HCT116 (cell line): ENCODE measurements at places on chromosomes 1 and 21.

- H3K4me3 ChIP-seq, result no peak overlapping the region
- H3K27ac ChIP-seq, result no peak overlapping the region
- H3K4me1 ChIP-seq, result no peaks in the 10 kb centered on the region
Measured at GRCh38 chr21:40118527-40118926, 251.3 kb downstream of the PCP4 start.

GRCh38 chr1:161166669-161167548, 683 bp downstream of the PPOX start:
- H3K27ac ChIP-seq, result peak overlapping the region; percentile 65
- H3K27me3 ChIP-seq, result no peaks in the 10 kb centered on the region
- peaks cover 11% of the 10 kb centered on the region; the same call in 1 of the 2 replicates for H3K36me3 ChIP-seq
- no peak for DNase-seq

GRCh38 chr1:11272544-11272831, 510 bp upstream of the UBIAD1 start:
- no peak for DNase-seq
- peaks cover 19% of the 10 kb centered on the region for H3K4me1 ChIP-seq
- H3K36me3 ChIP-seq, result no peaks in the 10 kb centered on the region
- peak overlapping the region; percentile 51; the same call in 1 of the 2 replicates for H3K27ac ChIP-seq
- H3K4me3 ChIP-seq, result peak overlapping the region; percentile 25
- H3K27me3 ChIP-seq, result no peaks in the 10 kb centered on the region

- no peaks in the 10 kb centered on the region for H3K27me3 ChIP-seq
- no peak overlapping the region for H3K4me3 ChIP-seq
- H3K36me3 ChIP-seq, result no peaks in the 10 kb centered on the region
- H3K4me1 ChIP-seq, result peaks cover 6% of the 10 kb centered on the region; the same call in 1 of the 2 replicates
- DNase-seq, result peak; percentile 13
Measured at GRCh38 chr1:184888505-184888904, 85.8 kb downstream of the NIBAN1 start.

DNA sequence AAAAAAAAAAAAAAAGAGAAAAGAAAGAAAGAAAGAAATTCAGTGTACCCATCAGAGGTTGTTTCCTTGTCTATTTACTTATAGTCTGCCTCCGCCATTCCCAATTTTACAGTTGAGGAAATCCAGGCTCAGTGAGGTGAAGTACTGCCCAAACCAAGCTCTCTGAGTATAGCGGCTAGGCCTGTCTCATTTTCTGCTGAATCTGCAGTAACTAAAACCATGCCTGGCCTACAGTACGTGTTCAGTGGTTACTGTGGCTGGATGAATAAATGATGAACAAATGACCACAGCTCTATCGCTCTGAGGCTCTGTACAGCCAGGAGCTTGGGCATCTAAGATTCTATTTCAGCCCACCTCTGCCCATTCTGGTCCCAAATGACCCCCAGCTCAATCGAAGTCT, 24.3 kb downstream of the RAP1GAP start:
- H3K4me1 ChIP-seq, result peaks cover 23% of the 10 kb centered on the region
- DNase-seq, result no peak
- no peak overlapping the region for H3K27ac ChIP-seq
- H3K4me3 ChIP-seq, result no peak overlapping the region
- H3K36me3 ChIP-seq, result no peaks in the 10 kb centered on the region

- H3K27me3 ChIP-seq, result peaks cover 22% of the 10 kb centered on the region
- H3K36me3 ChIP-seq, result no peaks in the 10 kb centered on the region
Measured at GRCh38 chr1:153466908-153467307, 6.5 kb upstream of the S100A7 start.

GRCh38 chr21:15568516-15568915, 161.3 kb upstream of the USP25 start:
- no peaks in the 10 kb centered on the region for H3K27me3 ChIP-seq
- no peak overlapping the region for H3K27ac ChIP-seq
- H3K36me3 ChIP-seq, result no peaks in the 10 kb centered on the region
- DNase-seq, result no peak
- H3K4me1 ChIP-seq, result no peaks in the 10 kb centered on the region

DNA sequence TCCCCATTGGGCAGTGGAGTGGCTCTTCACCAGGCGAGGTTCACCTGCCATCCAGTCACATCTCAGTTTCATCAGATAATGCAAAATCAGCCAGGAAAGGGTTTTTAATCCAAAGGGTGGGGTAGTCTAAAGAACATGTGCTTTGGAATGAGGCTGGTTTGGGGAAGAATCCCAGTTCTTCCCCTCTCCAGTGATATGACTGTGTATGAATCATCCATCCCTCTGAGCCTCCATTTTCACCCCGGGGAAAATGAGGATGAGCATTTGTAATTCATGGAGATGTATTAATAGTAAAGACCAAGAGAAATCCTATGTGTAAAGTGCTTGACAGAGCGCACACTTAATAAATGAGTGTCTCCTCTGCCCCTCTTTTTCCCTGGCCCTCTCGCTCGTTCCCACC, 215.1 kb upstream of the FGGY start:
- no peaks in the 10 kb centered on the region for H3K27me3 ChIP-seq
- DNase-seq, result no peak
- H3K36me3 ChIP-seq, result no peaks in the 10 kb centered on the region

DNA sequence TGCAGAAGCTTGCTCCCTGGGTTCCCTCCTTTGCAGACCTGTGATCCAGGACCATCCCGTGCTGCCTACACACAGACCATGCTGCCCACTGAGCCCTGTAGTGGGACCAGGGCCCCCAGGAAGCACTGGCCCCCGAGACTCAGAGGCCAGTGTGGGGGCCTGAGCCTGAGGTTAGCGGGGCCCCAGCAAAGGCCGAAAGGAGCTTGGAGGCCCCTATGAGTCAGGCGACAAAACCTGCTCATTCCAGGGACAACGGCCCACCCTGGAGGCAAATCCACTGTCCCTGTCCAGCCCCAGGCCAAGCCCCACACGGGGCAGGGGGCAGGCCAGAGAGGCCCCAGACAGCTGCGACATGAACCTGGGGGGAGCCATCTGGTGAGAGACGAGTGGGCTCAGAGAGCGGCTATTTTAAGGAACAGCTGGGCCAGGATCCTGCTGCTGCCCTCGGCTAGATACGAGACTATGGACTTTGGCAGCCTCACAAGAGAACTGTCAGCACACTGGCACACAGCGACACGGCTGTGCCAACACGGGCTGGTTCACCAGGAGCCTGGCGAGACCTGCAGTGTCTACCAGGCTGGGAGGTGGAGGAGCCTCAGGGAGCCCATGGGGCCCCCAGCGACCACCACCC, 74.7 kb downstream of the ARHGEF16 start:
- H3K4me1 ChIP-seq, result peaks cover 13% of the 10 kb centered on the region
- no peak overlapping the region for H3K4me3 ChIP-seq
- H3K27ac ChIP-seq, result no peak overlapping the region
- no peaks in the 10 kb centered on the region for H3K27me3 ChIP-seq

GRCh38 chr21:25025596-25025995, 581.7 kb downstream of the MRPL39 start:
- H3K27me3 ChIP-seq, result no peaks in the 10 kb centered on the region
- no peaks in the 10 kb centered on the region for H3K4me1 ChIP-seq
- no peak for DNase-seq
- H3K4me3 ChIP-seq, result no peak overlapping the region
- no peaks in the 10 kb centered on the region for H3K36me3 ChIP-seq
